ENCODE measurements at places on chromosomes 7 and 10.
A peak's percentile ranks its signal among the peaks of the same experiment; 100 is the strongest.

- no peak for DNase-seq
These were observed 8.1 kb upstream of the CUZD1 start for GRCh38 chr10:122853665-122854313.

DNA sequence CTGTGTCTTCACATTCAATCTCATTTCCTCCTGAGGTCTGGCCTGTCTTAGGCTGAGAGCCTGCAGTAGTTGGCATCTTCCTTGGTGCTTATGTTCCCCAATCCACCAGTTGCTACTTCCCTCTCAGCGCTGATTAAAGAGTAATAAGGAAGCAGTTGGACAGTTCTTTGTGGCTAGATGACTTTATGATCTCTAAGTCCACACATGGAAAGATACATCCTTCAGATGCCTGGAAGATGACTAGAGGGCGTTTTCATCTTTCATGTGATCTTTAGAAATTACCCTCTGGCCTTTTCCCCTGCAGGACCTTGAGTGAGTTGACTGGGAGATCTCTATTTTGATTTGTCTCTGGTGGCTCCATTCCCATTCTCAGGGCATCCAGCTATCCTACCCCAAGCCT is 204.5 kb downstream of the GRM3 start:
- no peak for DNase-seq

GRCh38 chr7:79806161-79806734 is 328.4 kb upstream of the GNAI1 start:
- peak; percentile 35 for DNase-seq

DNA sequence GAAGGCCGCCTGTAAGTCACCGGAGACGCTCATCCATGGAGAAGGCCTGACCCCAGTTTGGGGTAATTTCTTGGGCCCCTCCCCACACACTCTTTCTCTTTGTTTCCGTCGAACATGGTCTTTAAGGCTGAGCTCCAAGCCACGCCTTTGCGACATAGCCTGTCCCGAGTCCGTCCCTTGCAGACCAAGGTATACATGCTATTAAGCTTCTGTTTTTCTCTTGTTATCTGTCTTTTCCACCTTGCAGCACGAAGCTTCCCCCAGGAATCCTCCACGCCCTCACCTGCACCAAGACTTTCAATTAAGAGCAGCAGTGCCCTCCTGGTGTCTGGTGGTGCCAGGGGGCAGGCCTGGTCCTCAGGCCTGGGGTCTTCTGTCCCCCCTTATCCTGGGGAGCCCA is 4.2 kb upstream of the FAM20C start:
- DNase-seq = no peak

GRCh38 chr7:100824499-100825214 is 2.7 kb downstream of the EPHB4 start:
- no peak for DNase-seq

DNA sequence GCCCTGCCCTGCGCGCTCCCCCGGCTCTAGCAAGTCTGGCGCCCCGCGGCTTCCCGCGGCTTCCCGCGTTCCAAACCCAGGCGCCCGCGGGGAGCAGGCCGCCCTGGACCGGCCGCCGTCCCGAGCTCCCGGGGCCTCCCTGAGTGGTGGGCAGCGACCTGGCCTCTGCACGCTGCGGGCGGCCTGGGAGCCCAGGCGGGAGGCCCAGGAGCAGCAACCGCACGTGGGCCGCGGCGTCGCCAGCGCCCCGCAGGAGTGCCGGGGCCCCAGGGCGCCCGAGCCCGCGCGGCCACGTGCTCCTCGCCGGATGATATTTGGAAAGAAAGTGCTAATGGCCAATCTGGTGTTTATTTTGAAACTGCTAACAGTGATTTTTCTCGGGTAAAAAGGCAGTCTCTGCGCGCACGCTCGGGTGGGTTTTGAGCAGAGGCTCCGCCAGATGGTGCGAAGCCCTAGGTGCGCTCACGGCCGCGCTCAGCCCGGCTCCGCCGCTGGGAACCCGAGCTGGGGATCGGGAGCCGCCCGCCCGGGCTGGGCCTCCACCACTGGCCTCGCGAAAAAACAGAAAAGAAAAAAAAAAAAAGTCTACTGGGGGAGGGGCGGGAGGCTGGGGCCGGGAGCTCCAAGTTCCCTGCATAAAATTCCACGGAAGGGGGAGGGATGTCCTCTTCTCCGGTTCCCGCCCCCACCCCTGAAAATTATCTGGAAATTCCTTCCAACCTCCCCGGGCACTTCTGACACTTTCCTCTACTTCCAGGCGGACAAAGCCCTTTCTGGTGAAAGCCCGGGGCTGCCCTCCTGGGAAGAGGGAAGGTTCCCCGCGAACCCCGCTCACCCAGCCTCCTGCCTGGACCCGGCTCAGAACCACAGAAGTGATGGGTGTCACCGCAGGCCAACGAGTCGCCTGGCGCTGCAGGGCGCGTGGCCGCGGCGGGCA is 4.3 kb downstream of the EBF3 start:
- DNase-seq = no peak

GRCh38 chr10:21170216-21170615 is 273.1 kb upstream of the NEBL start:
- no peak for DNase-seq

- DNase-seq = no peak
These were observed 2.8 kb downstream of the BET1 start for GRCh38 chr7:94001396-94001795.

DNA sequence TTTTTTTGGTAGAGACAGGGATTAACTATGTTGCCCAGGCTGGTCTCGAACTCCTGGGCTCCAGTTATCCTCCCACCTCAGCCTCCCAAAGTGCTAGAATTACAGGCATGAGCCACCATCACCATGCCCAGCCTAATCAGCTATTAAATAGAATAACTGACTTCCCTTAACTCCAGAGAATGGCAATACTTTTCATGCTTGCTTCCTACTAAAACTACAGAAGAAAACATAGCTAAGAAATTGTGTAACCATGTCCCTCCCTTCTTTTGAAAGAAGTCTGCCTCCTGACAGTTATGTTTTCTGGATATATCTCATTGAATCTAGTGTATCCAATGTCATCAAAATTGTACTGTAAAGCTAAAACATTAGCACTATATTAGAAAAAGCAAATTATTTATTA is 95.6 kb downstream of the KMT2C start:
- DNase-seq = no peak

DNA sequence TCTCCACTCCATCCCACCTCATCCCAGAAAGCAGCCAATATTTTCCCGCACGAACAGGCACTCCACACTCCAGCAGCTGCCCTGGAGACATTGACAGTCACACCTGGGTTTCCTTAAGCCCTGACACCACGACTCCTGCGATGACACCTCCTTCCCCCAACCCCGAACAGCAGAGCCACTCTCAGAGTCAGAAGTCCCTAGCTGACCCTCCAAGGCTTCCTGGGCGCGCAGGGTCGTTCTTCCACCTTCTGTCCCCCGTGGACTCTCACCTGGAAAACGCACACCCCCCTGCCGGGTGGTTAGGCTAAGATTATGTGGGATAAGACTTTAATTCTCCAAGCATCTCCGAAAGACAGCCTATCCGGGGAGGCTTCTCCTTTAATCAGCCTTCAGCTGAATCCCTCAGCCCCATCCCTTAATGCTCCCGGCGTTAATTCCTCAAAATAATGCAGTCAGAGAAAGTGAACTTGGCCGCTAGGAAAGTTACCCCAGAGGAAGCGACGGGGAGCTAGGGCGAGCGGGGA is 1.1 kb downstream of the DENND11 start:
- peak; percentile 37 for DNase-seq

DNA sequence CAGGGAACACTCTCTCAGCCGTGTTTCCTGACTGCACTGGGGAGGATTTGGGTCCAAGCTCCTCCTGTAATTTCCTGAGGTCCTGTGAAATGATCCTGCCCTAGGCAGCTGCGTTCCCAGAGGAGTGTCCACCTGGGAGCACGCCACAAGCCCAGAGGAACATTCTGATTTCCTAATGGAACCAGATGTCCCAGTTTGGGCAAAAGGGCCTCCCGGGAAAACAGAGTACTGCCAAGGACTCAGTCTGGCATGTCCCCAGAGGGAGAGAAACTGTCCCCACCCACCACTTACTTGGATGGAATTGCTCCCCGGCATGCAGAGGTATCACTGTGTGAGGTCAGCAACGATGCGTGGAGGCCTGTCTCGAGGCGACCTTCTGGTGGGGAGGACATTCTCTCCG is 34.5 kb downstream of the ASB13 start:
- DNase-seq = no peak

DNA sequence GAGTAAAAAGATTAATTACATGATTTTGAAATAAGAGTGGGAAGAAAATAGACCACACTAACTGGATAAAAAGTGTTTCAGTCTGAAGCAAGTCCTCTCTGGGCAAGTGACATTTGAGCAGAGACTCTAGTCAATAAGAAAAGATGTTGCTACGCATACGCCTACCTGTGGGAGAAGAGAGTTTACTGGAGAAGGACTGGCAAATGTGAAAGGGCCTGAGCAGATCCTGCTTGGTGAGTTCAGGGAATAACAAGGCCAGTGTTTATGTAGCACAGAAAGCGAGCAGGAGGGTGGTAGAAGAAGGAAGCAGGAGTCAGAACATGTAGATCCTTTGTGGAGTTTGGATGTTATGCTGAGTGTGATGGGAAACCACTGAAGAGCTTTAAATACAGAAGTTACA is 43.4 kb downstream of the RAB18 start:
- no peak for DNase-seq

- no peak for DNase-seq
These were observed 112.4 kb downstream of the CCSER2 start for GRCh38 chr10:84440781-84441180.

DNA sequence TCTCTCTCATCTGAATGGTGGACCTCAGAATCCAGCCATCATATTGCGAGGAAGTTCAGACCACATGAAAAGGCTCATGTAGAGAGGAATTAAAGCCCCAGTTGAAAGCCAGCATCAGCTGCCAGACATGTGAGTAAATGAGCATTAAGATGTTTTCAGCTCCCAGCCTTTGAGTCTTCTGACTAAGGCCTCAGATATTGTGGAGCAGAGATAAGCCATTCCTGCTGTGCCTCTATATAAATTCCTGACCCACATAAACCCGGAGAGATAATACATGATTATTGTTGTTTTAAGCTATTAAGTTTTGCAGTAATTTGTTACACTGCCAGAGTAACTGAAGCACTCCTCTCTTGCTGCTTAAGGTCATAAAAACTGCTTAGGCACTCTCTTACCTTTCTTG is 14.6 kb downstream of the FAM149B1 start:
- DNase-seq = peak; percentile 75

DNA sequence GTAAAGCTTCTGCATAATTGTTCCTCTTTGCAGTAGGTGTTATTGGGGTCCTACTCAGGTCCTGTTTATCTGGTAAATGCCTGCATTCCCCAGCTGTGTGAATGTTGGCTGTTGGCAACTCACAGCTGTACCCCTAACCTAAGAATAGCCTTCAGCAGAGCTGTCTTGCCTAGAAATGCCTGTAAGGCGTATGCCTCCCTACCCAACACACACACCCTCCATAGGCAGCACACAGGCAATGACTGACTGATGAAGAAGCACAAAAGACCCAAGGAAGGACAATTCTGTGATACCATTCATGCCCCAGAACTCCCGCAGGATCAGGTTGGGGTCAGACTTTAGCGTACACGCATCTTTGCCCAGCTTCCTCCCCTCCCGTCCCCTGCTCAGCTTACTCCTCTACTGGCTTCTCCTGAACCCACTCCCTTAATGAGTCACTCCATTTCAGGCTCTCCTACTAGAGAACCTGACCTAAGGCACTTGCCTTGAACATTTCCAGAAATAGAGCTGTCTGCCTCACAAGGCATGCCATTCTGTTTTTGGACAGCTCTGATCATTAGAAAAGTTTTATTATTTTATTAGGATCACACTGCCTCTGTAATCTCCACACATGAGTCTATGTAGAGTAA is 99.2 kb upstream of the PIK3CG start:
- DNase-seq = no peak

DNA sequence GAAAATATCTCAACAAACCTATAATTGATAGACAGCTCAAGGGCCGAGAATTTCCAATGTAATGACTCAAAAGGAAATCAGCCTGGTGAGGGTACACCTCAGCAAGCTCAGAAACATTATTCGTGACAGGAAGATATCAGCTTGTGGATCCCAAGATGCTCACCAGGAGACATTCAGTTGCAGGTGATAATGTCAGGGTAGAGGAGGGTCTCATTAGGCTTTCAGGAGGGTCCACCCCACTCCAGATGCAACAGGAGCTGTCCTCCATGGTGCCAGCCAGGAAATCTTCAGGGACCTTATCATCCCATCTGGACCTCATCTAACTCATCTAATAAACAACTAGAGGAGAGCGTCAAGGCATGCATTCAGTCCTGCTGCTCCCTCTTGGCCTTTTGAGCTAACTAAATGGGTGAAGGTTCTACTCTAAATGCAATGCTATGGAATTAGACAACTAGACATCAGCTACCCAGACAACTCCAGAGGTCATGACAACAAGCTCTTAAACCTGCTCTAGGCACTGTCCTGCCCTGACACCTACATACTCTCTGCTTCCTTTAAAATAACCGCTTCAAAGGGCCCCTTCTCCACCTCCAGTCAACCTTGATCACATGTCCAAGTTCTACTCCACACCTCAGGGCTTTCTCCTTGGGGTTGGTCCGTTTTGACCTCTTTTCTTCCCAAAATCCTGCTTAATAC is 4.3 kb upstream of the GIMAP5 start:
- no peak for DNase-seq

GRCh38 chr10:101687071-101687658 is 7.8 kb downstream of the FBXW4 start:
- no peak for DNase-seq

DNA sequence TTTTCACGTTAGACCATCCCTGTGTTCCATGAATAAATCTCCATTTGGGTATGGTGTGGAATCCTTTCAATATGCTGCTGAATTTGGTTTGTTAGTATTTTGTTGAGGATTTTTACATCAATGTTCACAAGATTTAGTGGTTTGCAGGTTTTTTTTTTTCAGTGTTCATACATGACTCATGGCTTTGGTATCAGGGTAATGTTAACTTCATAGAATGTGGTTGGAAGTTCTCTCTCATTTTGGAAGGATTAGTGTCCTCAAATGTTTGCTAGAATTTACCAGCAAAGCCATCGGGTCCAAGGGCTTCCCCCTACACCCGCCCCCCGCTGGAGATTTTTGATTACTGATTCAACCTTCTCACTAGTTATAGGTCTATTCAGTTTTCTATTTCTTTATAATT is 398.0 kb downstream of the NXPH1 start:
- DNase-seq = peak; percentile 83

DNA sequence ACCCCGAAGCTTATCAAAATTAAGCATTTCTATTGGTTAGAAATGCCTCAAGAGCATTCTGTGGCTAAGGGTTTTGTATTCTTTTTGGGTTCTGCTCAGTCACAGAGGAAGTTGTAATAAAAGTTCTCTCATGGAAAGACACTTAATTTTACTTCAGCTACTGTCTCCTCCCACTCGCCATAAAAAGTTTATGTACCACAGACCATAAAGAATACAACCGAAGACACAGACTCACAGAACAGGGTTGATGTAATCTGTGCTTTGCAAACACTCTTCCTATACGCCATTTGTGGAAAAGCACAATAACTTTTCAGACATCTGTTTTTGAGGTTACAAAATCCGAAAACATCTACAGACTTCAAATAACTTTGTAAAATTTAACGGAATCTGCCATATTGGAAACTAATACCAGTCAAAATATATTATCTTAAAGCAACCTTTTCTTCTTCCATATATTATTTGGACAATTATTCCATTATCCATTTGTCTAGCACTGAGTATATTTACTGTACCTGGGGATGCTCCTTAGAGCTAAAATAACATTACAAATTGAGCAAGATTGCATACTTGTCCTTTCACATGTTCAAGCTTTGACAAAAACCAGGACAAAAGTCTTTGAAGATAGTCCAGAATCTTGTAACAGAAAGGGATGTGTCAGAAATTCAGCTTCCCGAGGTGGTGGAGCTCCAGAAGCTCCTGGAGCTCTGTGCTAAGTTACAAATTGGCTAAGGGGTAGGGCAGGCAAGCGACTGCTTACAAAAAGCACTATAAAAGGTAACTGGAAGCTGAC is 219.0 kb upstream of the MEOX2 start:
- no peak for DNase-seq

All from astrocyte of the hippocampus (primary cell).